ENCODE measurements at places on chromosomes 16 and 17.
A peak's percentile ranks its signal among the peaks of the same experiment; 100 is the strongest.

DNA sequence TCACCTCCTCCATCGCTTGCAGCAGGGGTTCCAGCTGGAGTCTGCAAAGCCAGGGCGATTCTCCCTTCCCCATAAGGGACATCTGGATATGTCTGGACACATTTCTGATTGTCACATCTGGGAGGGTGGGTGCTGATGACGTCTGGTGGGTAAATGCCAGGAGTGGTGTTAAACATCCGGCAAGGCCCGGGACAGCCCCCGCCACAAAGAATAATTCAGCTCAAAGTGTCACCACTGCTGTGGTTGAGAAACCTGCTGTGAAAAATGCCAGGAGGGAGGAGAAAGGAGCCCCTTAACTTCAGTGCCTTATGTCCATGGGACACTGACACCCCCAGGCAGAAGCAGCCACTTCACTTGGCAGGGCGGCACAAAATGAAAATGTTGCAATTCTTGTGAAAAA is 179.4 kb upstream of the SDK2 start:
- no peak for DNase-seq

DNA sequence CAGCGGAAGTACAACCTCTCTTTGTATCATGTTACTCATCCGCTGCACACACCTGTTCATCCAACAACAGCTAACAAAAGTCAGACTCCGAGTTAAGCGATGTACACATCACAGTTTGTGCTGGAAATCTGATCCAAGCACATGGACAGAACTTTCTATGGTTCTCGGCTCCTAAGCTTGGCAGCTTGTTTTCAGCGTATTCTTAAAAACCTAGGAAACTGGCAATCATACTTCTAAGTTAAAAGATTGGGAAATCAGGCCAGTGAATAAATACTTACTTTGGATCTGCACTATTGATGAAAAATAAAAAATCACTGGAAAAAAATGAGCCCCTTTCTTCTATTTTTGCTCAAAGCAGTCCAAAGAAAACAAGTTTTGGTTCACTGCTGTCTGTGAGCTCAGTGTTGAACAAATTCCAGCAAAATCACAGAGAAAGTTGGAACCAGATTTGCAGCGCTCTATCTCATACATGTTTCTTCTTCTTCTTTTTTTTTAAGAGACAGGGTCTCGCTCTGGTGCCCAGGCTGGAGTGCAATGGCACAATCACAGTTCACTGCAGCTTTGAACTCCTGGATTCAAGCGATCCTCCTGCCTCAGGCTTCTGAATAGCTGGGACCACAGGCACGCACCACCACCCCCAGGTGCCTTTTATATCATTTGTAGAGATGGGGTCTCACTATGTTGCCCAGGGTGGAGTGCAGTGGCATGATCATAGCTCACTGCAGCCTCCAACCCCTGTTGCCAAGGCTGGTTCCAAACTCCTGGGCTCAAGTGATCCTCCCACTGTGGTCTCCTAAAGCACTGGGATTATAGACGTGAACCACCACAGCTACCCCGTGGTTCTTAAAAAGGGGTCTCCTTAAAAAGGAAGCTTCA is 71.6 kb upstream of the CREBBP start:
- no peak for DNase-seq

DNA sequence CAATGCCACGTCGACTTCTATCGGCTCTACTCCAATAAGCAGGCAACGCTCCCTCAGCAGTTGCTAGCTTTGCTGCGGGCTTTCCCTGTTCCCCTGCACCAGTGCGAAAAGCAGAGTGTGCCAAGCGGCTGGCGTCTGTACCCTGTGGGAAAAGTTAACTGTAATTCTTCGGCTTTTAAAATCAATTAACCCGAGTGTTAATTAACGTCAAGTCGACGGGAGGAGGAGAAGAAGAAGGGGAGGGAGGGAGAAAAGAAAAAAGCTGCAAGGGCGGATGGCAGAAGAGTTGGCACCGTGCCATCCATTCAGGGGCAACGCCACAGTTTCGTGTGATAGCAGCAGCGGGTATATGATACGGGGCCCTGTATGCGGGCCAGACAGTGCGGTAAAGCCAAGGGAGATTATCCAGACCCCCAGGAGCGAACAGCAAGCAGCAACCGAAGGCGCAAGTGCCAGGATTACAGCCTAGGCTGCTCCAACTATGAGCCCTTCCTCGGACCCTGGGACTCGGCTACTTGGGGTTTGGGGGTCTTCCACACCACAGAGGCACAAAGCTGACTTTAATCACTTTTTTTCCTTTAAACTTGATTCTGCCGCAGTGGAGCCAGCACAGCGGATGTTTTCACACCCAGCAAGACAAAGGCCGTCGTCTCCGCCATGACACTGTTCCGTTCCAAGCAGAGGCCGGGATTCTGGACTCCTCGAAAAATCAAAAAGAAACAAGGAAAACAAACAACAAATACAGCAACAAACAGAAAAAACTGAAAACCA is 253.8 kb upstream of the PMFBP1 start:
- DNase-seq: no peak

DNA sequence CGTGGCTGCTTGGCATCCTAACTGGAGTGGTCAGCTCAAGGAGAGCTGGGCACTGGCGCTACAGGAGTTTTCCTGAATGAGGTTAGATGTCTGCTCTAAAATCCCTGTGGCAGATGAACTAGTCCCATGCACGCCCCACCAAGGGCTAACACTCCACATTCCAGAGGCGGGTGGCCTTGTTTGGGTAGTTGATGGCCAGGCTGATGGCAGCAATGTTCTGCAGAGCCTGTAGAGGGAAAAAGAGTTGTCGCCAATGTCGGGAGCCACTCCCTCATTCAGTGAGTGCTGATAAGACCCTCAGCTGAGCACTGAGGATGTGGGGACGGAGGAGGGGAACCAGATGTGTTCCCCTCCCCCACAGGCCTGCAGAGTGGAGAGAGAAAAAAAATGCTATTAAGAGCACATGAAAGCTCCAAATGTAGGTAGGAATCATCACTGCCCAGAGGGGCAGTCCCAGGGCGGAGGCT is 42.5 kb upstream of the ATP2A3 start:
- DNase-seq: no peak

- DNase-seq: no peak
Measured at GRCh38 chr17:38958326-38958725, 8.9 kb downstream of the FBXO47 start.

DNA sequence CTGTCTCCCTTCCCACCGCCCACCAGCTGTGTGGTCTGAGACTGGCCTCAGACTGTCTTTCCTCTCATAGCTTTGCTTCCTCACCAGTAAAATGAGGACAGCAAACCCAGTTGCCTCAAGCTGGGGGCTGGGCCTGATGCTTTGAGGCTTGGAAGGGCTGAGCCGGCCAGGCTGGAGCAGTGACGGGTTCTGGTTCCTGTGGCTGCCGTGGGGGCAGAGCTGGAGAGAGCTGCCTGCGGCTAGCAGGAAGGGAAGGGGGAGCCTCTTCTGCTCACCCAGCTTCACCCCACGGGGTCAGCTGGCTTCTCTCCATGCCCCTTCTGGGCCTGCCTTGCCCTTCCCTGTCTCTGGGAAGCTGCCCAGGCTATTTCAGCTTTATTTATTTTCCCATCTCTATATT is 23.7 kb downstream of the LASP1 start:
- DNase-seq: no peak

DNA sequence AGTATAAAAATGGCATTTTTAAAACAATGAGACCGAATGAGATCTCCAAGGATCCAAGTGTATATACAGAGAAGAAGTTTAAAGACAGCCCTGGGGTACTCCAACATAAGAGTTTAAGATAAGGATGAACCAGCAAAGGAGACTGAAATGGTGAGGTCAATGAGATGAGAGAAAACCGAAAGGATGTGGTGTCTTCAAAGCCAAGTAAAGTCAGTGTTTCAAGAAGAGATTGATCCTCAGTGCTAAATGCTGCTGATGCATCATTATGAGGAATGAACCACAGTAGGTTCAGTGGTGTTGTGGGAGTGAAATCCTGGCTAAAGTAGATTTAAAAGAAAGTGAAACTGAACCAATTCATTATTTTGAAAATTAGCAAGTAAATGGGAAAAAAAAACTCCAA is 38.1 kb upstream of the NLK start:
- DNase-seq: peak; percentile 58

DNA sequence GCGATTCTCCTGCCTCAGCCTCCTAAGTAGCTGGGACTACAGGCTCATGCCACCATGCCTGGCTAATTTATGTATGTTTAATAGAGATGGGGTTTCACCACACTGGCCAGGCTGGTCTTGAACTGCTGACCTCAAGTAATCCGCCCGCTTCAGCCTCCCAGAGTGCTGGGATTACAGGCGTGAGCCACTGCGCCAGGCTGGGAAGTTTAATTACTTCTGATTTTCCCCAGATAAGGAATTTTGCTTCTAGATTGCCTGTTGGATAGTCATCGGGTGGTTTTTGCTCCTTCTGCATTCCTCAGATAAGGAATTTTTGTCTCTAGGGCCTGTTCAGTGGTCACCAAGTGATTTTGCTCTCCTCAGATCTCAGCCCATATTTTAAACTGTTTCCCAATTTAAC is 112.5 kb downstream of the MAP2K4 start:
- DNase-seq: no peak

- peak; percentile 70 for DNase-seq
Measured at GRCh38 chr16:569445-570254, at the start of gene PIGQ. Gene PIGQ, plus strand, starts transcription at chr16:569968. Its CDS starts 4,107 bp downstream, at chr16:574075.

DNA sequence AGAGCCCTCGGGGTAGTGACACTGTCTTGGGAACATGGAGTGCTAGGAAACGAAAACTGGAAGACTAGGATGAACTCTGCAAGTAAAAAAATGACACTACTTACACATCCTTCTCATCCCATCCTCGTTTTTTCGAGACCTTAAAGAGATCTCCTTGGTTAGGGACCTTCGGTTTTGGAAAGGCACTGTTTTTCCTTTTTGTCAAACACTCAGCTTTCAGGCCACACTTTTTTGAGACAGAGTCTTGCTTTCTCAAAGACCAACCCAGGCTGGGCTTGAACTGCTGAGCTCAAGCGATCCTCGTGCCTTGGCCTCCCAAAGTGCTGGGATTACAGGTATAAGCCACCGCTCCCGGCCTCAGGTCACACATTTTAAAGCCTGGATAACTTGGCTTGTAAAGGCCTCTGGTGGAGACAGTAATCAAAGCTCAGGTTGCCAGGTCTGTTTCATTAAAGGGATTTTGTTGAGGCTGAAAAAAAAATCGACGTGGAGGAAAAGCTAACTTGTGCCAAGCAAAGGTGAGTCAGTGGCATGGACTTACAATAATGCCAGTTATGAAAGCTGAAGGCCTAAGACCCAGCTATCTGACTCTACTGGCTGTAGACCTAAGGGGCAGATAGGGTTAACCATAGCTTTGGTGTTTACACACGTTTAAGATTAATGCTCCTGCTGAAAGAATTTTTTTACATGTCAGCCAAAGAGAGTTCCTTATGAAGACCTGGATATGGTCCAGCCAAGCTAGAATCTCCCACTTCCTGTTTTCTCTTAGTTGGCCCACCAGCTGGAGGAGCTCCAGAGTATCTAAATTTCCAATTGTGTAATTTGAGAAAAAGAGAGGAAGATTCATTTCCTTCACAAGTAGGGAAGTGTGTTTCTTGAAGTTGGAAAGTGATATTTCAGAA is 823 bp downstream of the NBR1 start:
- DNase-seq: no peak

DNA sequence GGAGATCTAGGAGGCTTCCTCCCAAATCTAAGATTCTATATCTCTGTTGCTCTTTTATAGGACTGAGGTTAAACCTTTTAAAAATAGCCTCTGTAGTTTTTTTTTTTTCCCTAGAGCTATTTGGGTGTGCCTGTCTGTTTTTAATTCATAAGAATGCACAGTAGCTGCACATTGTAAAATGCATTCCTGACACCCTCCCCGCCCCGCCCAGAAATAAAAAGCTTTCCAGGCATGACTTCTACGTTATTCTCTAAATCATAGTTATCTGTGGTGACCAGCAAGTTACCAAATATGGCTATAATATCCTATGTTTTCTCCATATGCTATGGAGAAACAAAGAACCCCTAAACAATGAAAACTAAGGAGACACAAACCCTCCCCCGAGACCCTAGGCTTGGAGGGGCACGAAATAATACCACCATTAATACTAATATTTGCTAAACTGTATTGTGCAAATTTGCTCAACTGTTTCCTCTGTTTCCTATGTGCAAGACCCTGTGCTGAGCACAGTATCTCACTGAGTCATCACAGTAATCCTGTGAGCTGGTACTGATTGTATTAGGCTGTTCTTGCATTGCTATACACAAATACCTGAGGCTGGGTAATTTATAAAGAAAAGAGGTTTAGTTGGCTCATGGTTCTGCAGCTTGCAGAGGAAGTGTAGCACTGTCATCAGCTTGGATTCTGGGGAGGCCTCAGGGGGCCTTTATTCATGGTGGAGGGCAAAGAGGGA is 388.3 kb downstream of the CA10 start:
- no peak for DNase-seq

DNA sequence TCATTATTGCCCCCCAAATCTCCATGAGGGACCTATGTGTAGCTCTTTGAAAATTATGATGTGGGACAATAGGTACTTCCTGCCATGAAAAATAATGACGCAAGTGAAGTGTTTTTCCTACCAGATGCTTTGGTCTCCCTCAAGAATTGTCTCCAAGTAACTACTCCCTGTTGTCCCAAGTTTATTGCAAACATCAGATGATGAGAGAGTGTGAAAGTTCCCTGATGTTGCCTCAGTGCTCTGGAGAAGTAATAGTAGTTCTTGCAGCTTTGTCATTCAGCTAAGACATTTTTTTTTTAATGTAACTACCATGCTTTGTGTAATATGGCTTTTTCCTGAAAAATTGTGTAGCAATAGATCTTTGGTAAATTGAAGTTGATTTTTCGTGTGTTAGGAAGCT is 20.1 kb downstream of the LPCAT2 start:
- DNase-seq: no peak

GRCh38 chr16:75244225-75244809 is 7.1 kb downstream of the BCAR1 start:
- no peak for DNase-seq

- no peak for DNase-seq
Measured at GRCh38 chr17:40806131-40806530, 6.4 kb upstream of the KRT28 start.

GRCh38 chr16:24685539-24686432 is 43.7 kb upstream of the TNRC6A start:
- no peak for DNase-seq

- no peak for DNase-seq
Measured at GRCh38 chr17:17410357-17410756, 66.4 kb upstream of the MED9 start.

- no peak for DNase-seq
Measured at GRCh38 chr16:920051-920681, 50.6 kb downstream of the LMF1 start.

DNA sequence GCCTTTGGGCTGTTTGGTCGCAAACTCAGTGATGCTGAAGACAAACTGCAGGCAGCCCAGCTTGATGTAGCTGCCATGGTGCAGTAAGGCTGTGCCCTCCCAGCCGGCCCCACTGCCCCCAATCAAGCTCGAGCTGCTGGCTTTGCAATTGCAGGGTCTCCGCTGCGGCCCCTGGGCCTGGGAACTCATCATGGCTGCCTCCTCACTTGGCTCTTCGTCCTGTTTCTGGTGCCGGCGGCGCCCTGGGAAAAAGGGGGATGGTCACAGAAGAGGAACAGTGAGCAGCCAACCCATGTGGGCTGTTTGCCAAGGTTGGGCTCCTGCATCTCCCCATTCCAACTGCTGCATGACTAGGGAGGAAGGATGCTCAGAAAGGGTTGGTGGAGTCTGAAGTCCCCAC is 3.4 kb upstream of the DHRS13 start:
- no peak for DNase-seq

Data from naive thymus-derived CD8-positive, alpha-beta T cell (primary cell).